Frontal cortex (tissue), 4 donors: ENCODE measurements at places on chromosomes 6 and 20.

GRCh38 chr6:138098306-138098705 lies 8.9 kb downstream of the PERP start:
- DNase-seq: no peak

DNA sequence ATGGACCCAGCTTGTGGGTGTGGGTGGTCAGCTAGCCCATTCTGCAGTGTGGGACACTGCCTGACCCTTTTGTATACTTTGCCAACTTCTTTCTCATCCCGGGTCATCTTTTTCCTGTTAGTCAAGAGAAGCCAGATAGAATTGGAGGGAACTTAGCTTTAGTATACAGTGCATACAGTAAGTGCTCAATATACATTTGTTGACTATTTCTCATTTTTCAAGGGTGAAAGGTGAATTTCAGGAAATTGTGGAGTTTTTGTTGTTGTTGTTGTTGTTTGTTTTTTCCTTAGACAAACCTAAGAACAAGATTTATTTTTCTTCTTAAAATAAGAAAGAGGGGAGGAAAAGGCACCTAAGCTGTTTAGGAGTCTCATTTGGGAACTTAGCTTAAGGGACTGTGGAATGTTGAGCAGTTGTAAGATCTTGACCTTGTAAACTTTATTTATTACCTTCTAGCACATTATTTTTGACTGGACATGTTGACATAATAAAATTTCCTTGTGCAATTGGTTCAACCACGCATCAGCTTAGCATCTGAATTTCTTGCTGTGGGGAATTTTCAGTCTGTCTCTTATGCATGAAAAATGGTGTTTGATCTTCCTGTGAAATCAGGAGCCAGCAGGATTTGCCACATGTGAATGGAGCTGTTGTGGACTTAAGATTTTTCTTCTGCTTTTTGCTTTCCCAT lies 113.6 kb downstream of the ARID1B start:
- no peak for DNase-seq

DNA sequence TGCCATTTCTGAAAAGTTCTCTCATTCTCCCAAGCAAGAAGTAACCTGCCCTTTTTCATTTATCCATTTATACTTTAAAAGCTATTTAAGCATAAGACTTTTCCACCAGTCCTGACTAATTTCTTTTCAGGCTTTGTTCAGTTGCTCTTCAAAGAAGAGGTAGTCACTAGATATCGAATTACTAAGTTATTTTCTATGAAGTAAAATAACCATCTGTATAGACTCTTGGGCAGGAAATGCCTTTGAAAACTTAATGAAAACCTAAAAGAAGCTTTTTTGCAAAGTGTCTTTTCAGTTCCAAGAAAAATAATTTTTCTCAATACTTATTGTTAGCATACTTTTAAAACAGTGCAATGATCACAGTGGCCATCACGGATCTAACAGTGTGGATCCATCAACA lies 31.3 kb upstream of the LAMP5 start:
- no peak for DNase-seq

GRCh38 chr6:18412068-18412467 lies 24.9 kb downstream of the RNF144B start:
- no peak for DNase-seq

GRCh38 chr6:132084811-132085509 lies 133.8 kb upstream of the CCN2 start:
- no peak for DNase-seq

DNA sequence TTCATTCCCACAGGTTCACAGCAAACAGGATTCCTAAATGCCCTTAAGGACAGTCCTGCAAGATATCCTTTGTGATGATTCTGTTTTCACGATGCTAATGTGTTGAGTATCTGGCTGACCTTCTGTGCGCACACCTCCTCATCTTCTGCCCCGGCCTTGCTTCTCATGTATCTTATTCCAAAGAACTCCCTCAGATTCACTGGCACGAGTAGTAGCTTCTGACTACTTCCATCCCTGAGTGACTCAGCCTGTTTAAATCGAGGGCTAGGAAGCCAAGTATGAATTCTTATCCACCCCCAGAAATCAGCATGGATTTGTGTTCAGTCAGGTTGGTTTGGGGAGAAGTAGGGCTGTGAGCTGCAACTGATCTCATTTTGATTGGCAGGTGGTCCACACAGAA lies 190.2 kb upstream of the SNX9 start:
- no peak for DNase-seq

- DNase-seq: no peak
Observed at GRCh38 chr6:7249391-7249790, 63.6 kb downstream of the SSR1 start.

GRCh38 chr6:108807928-108808327 lies 40.3 kb upstream of the ARMC2 start:
- DNase-seq: no peak

GRCh38 chr20:38674092-38674764 lies 50.1 kb upstream of the SLC32A1 start:
- peak; percentile 77 for DNase-seq

GRCh38 chr6:156808287-156808686 lies 31.1 kb downstream of the ARID1B start:
- DNase-seq: peak; percentile 41

- DNase-seq: no peak
Observed at GRCh38 chr20:22583773-22584521, 425 bp downstream of the FOXA2 start.

- no peak for DNase-seq
Observed at GRCh38 chr6:112770308-112770707, 423.2 kb downstream of the RFPL4B start.

GRCh38 chr20:56299362-56299761 lies 50.8 kb downstream of the MC3R start:
- no peak for DNase-seq

- DNase-seq: no peak
Observed at GRCh38 chr6:16069222-16069621, 59.7 kb upstream of the MYLIP start.
